Midbrain (tissue), 1 donor: ENCODE measurements at places on chromosomes 5 and 9.

GRCh38 chr9:126722922-126723806, 81.7 kb upstream of the ZBTB43 start:
- no peak for DNase-seq

GRCh38 chr5:116571568-116572349, 2.9 kb downstream of the SEMA6A start:
- no peak for DNase-seq

- no peak for DNase-seq
Measured at GRCh38 chr9:27787891-27788290, 214.6 kb upstream of the C9orf72 start.

GRCh38 chr9:78301466-78301865, 4.5 kb downstream of the PSAT1 start:
- DNase-seq = no peak

GRCh38 chr9:119961774-119962424, 592.7 kb upstream of the BRINP1 start:
- DNase-seq = no peak

DNA sequence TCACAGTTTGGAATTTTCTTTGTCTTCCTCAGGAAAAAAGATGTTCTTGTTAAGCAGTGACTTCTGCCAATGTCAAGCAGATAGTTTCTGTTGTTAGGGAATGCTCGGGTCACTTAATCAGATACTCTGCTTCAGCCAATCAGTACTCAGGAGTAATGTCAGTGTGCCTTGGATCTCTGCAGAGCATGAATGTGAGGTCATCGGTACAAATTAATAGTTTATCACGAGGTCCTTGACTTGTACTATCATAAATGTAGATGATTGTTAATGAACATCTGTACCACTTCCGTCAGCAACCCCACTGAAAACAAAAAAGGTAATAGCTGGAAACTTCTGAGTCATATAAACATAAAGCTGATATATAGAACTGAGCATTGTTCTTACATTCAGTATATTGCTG, 73.6 kb downstream of the FBXL7 start:
- DNase-seq = no peak

DNA sequence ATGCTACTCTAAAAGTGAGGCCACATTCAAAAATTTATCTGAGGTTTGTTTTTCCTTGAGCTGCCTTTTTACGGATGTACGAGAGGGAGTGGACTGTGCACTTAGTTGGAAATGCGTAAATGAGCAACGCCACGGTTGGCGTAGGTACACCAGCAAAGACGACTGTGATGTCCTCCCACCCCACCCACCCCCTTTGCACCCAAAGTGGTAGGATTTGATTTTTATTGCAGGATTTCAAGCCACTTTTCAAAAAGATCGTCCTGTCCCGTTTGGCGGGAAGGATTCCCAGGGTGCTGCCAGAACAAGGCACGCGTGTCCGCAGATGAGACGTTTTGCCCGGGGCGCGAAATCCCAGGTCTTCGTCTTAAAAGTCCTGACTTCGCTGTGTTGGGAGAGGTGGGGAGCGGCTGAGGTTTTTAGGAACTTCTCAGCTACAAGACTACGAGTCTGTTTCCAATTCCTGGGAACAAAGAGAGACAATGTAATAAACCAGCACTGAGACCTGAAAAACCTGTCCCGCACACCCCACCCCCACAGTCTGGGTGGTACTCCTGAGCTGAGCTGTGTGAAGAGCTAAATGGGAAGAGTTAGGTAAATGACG, 1.0 kb upstream of the TLE1 start:
- DNase-seq = no peak

- no peak for DNase-seq
Measured at GRCh38 chr9:15670894-15671293, 118.1 kb downstream of the CCDC171 start.

GRCh38 chr5:172833686-172834414, at the start of gene ERGIC1:
Gene ERGIC1, plus strand, starts transcription at chr5:172834251. Its CDS starts 163 bp downstream, at chr5:172834414.
- DNase-seq = peak; percentile 88

DNA sequence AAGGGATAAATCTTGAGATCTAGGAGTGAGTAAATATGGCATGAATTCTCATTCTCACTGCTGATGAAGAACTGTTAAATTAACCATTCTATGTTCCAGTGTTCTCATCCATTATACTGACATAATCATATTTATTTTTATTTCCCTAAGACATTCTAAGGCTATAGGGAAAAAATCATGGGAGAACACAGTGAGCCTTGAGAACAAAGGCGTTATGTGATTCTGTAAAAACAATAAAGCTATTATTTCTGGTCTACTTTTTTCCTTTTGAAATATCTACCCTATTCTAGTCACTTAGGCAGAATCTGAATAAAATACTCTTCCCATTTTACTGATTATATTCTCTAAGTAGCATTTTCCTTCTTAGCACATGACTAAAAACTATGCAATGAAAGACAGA, 155.7 kb upstream of the ADAMTS16 start:
- DNase-seq = peak; percentile 15

- peak; percentile 43 for DNase-seq
Measured at GRCh38 chr9:15142878-15143534, 164.0 kb downstream of the TTC39B start.

DNA sequence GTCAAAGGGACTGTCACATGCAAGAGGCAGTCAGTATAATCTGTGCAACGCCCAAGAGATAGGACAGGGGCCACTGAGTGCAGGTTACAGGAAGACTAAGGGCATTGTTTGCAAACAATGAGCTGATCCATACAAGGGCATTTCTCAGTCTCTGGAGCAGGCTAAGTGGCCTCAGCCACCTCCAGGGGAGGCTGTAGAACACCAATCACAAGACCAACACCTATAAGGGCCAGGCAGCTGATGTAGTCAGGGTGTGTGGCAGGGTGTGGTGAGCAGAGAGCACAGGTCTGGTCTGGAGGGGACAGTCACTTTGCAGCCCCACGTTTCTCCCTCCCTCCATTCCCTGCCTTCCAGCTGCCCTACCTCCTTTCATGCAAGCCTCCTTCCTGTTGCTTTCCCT, 83.2 kb upstream of the ADRA1B start:
- no peak for DNase-seq

DNA sequence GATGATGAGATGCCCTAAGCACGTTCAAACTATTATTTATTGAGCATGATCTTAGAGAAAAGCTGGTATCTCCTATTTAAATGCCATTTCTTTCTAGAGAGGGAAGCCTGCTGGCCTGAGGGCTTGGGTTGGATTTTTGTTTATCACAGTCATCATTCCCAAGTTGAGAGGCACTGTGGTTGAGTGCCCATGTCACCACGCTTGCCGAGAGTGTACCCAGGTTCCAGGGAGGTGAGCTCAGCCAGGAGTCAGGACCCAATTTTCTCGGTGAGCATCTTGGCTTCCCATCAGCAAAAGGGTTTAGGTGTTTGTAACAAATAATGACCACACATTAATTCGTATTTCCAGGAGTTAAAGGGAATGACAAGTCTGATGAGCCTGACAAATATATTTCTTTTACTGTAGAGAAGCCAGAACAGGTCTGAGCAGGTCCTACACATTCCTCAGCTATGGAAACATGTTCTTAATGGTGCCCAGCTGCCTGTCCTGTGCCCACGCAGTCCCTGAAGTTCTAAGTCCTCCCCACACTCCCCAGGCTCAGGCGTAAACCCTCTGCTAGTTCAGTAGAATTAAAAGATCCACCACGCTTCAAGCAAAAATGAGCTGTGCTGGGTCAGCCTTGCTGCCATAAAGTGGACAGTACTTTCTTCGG, 258.9 kb upstream of the IRX2 start:
- DNase-seq = no peak

DNA sequence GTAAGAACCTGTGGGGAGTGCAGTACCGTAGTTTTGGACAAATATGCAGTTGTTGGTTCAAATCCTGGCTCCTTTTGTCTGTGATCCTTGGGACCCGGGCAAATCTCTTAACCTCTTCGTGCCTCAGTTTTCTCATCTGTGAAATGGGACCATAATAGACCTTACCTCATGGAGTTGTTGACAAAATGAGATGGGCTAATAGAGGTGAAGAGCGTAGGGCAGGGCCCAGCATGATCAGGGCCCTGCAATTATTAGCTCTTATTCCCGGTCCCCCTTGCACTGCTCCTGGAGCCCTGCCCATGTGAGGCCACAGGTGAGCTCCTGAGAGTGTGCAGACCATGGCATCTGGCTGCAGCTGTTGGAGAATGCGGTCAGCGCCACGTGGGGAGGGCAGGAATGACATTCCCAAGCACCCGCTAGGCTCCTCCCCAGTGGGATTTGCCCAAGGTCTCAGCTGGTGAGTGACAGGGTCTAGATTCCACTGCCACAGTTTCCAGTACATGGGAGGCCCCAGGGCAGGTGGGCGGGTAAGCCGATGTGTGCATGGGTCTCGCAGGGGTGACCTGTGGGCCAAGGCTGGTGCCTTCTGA, 41.0 kb downstream of the NEK6 start:
- no peak for DNase-seq

- DNase-seq = no peak
Measured at GRCh38 chr5:74146796-74147195, 493.7 kb downstream of the ENC1 start.

- no peak for DNase-seq
Measured at GRCh38 chr9:25025686-25026085, 480.0 kb upstream of the IZUMO3 start.

DNA sequence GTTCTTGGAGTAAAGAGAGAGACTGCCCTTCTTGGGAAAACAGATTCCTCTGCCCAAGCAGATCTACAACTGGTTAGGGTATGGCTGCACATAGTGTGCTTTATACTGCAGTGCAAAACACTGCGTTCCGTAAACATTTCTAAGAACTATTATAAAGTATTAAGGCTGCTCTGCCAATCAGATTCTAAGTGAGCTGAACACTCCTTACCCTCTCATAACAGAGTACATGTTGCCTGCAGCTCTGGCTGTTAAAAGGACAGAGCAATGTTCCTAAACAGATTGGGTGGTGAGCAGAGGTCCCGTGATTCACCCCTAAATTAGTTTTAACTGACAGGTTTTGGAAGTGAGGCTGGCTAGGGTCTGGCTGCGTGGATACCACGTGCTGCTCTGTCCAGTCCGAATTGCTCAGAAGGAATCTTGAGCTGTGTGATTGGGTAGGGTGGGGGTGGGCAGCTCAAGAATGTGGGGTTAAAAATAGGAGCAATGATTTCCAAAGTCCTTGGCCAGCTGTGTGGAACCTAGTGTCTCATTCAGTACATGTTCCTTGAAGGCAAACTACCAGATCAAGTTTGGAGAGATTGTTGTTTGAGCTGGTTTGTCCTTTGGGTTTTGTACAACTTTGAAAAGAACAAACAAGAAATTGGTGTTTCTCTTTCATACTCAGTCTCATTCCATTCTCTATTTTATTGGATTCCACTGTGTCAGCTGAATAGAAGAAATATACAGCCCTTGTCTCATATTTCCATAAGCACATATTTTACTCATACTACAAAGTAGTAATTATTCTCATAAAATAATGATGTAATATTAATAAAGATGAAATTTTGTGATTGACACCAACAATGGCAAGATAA, 497.6 kb upstream of the CD180 start:
- DNase-seq = no peak

DNA sequence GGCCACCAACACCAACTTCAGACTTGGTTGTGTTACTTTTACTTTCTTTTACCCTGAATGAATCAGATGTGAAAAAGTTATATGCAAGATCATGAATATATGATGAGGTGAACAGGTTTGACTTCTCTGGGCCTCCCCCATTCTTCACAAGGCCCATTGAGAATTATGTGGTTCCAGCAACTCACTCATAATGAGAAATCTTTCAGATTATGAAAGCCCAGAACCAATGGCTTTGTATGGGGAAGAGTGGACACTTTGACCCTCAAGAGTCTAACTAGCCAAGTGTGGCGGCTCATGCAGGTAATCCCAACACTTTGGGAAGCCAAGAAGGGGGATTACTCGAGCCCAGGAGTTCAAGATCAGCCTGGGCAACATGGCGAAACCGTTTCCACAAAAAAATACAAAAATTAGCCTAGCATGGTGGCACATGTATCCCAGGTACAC, 16.1 kb upstream of the LNPEP start:
- DNase-seq = no peak

DNA sequence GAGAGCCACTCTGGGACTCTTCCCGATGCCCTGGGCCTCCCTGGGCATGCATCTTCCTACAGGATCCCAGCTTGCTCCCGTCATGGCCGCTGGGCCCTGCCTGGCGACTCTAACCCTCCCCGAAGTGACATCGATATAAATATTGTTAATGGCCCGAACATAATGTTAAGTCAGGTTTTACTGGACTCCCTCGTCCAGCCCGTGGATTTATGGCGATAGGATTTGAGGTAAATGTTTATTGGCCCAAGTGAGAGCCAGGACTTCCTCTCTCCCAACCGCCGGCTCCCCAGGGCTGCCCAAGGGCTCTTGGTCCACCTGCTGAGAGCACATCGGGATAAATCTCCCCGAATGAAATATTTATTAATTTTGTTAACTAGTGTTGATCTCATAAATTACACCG, 246.3 kb downstream of the PBX3 start:
- DNase-seq = no peak

DNA sequence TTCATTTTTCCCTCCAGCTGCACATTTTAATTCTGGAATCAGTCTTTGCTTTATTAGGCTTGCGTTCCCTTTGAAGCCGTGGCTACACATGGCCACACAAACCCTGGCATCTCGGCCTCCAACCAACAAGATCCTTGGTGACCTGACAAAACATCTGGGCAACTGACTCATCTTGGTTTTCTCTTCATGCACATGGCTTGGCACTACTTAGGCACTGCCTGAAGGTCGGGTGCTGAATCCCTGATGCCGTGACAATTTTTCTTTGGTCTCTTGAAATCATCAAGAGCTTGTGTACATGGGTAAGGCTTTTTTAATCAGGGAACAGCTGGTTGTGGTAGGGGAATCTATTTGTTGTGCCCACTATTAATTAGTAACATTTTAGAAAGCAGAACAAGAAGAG, 16.0 kb upstream of the PAPPA start:
- no peak for DNase-seq

DNA sequence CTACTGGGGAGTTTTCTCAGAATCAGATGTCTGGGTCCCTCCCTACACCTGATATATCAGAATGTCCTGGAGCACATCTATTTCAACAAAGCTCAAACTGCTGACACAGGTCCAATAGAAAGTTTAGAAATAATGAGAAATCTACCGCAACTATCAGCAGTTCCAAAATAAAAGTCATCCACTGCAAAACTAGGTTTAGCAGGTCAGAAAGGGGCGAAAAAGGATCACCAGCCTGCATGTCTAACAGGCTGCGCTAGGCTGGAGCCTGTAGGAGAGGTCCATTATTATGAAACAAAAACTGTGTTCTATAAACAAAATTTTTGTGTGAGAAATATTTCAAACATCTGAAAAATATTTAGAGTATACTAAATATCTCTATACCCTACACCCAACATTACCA, 84.1 kb upstream of the RNF38 start:
- no peak for DNase-seq

DNA sequence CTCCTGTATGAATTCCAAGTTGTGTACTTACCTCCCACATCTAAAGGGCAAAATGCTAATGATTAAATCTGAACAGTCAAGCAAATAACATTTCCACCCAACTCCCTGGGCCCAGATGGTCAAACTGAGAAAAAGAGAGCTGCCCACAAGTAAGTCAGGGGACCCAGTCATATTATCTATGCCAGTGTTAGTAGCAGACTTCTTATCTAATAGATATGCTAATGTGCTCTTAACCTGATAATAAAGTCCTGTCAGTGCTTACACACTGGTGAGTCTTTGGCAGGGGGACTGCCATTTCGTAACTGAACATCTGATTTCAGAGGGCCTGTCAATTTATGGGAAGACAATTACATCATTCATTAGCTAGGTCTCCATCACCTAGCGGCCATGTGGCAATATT, 292.3 kb upstream of the WWC1 start:
- DNase-seq = no peak

- no peak for DNase-seq
Measured at GRCh38 chr9:119884438-119884837, 515.2 kb upstream of the BRINP1 start.
